ENCODE measurements at places on chromosomes 2 and 18.

GRCh38 chr2:120294008-120294340, 41.3 kb downstream of the RALB start:
- no peak for DNase-seq
- no peak overlapping the region for H3K4me3 ChIP-seq
- H3K27ac ChIP-seq, result no peak overlapping the region
- H3K27me3 ChIP-seq, result no peaks in the 10 kb centered on the region
- peaks cover 18% of the 10 kb centered on the region for H3K36me3 ChIP-seq
- H3K4me1 ChIP-seq, result no peaks in the 10 kb centered on the region

GRCh38 chr2:38733300-38733971, 17.7 kb downstream of the SRSF7 start:
- no peaks in the 10 kb centered on the region for H3K4me1 ChIP-seq
- H3K27me3 ChIP-seq, result no peaks in the 10 kb centered on the region
- H3K27ac ChIP-seq, result no peak overlapping the region
- H3K36me3 ChIP-seq, result no peaks in the 10 kb centered on the region
- H3K4me3 ChIP-seq, result no peak overlapping the region
- DNase-seq, result no peak

- peak overlapping the region; percentile 33 for H3K27ac ChIP-seq
- H3K27me3 ChIP-seq, result peaks cover 13% of the 10 kb centered on the region
- DNase-seq, result no peak
- no peaks in the 10 kb centered on the region for H3K4me1 ChIP-seq
Measured at GRCh38 chr2:105403241-105403782, 4.5 kb upstream of the FHL2 start.

GRCh38 chr2:128362889-128363228, 44.2 kb upstream of the HS6ST1 start:
- no peaks in the 10 kb centered on the region for H3K36me3 ChIP-seq
- peaks cover 7% of the 10 kb centered on the region for H3K4me1 ChIP-seq
- no peak overlapping the region for H3K4me3 ChIP-seq
- no peaks in the 10 kb centered on the region for H3K27me3 ChIP-seq
- peak overlapping the region; percentile 70 for H3K27ac ChIP-seq

DNA sequence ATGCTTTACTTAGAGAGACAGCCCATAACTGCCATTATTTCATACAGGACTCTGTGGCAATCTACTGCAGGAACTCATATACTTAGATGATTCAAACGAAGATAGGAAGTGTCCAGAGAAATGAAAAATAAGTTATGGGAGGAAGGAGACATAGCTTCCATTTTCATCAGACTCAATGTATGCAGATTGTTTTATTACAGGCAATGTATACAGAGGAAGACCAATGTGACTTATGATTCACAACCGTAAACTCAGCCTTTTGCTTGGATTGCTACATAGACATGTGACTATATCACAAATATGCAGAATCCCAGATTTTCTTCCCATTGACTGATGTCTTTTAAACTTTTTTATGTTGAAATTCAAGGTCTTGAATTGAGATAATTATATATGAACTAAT, 793.4 kb downstream of the SATB2 start:
- H3K36me3 ChIP-seq, result no peaks in the 10 kb centered on the region
- no peak overlapping the region for H3K27ac ChIP-seq
- no peak for DNase-seq
- H3K4me3 ChIP-seq, result no peak overlapping the region

- no peaks in the 10 kb centered on the region for H3K4me1 ChIP-seq
- no peak overlapping the region for H3K27ac ChIP-seq
- H3K27me3 ChIP-seq, result no peaks in the 10 kb centered on the region
- H3K4me3 ChIP-seq, result no peak overlapping the region
- no peak for DNase-seq
- H3K36me3 ChIP-seq, result no peaks in the 10 kb centered on the region
Measured at GRCh38 chr18:62085756-62086155, 101.1 kb downstream of the PIGN start.
